NCI-H524 (cell line): ENCODE measurements at places on chromosomes 4 and X.

DNA sequence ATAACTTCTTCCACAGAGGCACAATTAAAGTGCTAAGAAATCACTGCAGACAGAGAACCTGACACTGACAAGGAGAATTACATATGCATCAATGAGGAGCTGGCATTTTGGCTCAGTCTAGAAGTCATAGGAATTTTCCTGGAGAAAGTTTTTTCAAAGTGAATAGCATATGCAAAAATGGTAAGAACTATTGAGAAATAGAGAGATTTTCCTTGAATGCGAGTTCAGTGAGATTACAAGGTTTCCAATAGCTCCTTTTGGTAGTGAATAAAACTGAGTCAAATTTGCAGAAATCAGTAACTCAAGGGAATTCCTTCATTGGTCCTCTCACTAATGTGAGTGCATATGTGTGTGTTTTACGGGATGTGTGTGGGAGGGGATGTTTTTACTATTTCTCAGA lies 557.5 kb downstream of the PPARGC1A start:
- DNase-seq, result no peak

DNA sequence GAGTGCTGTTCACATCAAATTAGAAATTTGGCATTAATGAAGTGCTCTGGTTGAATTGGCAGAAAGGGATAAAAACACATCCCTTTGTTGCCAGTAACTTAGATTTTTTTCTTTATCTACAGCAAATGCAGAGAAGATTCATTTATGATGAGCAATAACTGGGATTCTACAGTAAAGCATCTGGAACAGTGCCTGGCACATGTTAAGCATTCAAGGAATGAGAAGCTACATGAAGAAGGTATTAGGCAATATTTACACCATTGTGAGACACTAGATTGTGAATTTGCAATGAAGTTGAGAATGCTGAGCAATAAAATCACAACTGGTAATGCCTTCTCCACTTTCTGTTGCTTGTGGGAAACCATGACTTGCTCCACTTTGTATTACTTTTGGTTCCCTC lies 33.5 kb downstream of the PCDH19 start:
- no peak for DNase-seq

- no peak for DNase-seq
These were observed 156.3 kb downstream of the BTC start for GRCh38 chr4:74638001-74638400.

GRCh38 chr4:138437263-138437851 lies 195.2 kb upstream of the SLC7A11 start:
- no peak for DNase-seq

GRCh38 chr4:78168029-78168428 lies 110.9 kb downstream of the FRAS1 start:
- DNase-seq, result peak; percentile 76

GRCh38 chr4:177128306-177128705 lies 181.4 kb upstream of the NEIL3 start:
- DNase-seq, result no peak

- no peak for DNase-seq
These were observed 160.1 kb downstream of the EFHC2 start for GRCh38 chrX:44183329-44183728.

DNA sequence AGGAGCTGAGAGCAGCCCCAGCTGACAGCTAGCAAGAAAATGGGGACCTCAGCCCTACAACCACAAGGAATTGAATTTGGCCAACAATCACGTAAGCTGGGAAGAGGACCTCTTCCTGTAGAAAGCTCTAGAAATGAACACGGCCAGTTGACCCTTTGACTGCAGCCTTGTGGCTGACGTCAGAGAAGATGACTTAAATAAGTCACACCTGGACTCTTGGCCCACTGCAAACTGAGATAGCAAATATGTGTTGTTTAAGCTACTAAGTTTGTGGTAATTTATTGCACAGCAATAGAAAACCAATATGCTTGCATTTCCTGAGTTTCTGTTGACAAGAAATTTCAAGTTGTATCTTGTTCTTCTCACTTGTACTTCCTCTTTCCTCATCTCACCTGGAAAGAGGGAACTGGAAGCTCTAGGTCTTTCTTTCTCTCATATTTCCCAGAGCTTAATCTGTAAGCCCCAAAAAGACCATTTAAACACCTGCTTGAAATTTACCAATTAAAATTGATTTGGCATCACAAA lies 18.8 kb downstream of the PRKG2 start:
- DNase-seq, result no peak

DNA sequence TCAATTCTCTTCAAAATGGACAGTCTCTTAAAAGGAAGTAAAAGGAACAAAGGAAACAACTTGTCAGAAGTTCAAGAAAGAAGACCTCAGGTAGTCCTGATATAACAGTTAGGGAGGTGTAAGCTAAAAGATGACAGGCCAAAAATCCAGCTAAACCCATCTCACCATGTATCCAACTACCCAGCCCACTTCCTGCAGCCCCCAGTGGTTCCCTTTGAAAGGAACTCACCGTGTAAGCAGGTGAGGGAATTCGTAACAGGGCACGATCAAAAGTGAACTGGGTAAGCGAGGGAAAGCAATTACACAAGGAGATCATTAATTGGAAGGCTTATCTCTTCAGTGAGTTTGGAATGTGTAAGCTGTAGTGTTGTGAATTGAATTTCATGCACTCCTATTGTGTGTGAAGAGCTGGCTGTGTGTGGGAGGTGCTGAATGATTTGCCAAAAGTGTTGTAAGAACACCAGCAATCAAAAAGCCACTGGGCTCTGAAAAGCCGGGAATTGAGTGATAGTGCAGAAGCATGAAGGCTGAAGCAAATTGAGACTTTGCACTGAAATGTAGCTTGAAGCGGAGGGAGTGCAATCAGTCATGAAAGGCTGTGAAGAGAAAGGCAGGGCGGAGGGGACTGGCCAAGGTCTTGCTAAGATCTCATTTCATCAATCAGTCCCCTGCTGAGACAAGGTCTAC lies 914.2 kb upstream of the LCORL start:
- DNase-seq, result no peak

- no peak for DNase-seq
These were observed 122.7 kb upstream of the CBR4 start for GRCh38 chr4:169132561-169133305.

DNA sequence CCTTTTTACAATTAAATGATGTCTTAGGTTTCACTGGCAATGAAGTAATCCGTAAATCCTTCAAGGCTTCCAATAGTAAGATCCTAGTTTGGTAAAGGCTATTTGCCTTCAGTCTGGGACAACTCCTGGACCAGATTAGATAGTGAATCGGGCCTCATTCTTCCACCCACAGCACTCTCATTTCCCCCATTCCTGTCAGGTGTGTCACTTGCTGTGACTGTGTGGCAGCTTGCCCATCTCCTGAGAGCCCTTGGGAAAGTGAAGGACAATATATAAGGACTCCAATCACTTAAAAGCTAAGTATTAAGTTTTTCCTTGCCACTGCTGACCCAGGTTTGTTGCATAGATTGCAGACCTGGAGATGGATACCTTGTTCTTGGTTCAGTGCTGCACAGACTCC lies 3.3 kb upstream of the GASK1B start:
- DNase-seq, result no peak

DNA sequence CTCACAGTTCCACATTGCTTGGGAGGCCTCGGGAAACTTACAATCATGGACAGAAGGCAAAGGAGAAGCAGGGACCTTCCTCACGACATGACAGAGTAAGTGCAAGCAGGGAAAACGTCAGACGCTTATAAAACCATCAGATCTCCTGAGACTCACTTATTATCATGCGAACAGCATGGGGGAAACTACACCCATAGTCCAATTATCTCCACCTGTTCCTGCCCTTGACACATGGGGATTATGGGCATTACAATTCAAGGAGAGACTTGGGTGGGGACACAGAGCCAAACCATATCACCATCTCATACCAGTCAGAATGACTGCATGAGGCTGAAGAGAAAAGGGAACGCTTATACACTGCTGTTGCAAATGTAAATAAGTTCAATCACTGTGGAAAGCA lies 1066.9 kb upstream of the PCDH7 start:
- peak; percentile 38 for DNase-seq

DNA sequence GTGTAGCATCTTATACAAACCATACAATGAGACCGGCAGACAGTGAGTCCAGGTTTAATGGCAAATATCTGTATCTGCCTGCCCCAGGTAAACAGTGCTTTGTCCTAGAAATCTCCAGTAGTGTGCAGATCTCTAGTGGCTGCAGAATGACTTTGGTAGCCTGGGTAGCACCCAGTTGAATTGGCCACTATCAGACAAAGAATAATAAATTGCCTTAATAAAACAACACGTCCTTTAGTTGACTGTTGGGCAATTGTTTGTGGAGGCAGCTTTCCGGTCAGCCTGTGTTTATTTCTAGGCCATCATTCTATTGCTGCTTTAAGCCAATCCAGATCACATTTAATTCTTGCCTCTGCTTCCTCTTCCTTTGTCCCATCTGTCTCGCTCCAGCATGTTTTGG lies 52.5 kb downstream of the SNX25 start:
- no peak for DNase-seq

GRCh38 chr4:6674500-6675149 lies 19.1 kb upstream of the S100P start:
- peak; percentile 27 for DNase-seq

DNA sequence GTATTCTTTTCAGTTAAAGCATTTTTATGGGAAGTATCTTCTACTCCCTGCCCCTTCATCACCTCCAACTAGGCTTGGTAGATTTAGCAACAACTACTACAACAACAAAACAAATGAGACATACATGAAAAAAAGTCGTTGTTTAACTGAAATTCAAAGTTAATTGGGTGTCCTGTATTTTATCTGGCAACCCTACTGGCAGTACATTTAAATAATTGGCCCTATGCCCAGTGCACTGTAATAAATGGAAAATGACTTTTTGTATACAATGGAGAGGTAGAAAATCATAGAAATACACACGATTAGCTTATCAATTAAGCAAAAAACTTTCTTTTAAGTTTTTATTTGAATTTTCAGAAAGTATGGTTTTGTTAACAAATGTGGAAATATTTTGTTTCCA lies 21.4 kb upstream of the CLGN start:
- no peak for DNase-seq

DNA sequence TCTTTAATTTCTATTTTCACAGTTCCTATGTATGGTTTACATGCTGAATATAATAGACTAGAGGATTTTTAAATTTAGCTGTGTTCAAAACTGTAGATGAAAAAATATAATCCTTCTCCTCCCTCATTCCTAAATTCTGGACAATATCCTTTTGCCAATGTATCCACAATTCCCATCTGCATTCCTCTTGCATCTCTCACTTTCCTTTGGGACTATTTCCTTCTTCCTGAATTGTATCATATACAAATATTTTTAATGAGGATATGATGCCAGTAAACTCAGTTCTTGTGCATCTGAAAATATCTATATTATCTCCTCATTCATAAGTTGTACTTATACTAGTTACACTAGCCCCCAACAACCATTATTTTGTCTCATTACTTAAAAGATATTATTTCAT lies 46.7 kb downstream of the DDX60L start:
- DNase-seq, result no peak

- no peak for DNase-seq
These were observed 664.8 kb downstream of the GRID2 start for GRCh38 chr4:92968556-92968955.

DNA sequence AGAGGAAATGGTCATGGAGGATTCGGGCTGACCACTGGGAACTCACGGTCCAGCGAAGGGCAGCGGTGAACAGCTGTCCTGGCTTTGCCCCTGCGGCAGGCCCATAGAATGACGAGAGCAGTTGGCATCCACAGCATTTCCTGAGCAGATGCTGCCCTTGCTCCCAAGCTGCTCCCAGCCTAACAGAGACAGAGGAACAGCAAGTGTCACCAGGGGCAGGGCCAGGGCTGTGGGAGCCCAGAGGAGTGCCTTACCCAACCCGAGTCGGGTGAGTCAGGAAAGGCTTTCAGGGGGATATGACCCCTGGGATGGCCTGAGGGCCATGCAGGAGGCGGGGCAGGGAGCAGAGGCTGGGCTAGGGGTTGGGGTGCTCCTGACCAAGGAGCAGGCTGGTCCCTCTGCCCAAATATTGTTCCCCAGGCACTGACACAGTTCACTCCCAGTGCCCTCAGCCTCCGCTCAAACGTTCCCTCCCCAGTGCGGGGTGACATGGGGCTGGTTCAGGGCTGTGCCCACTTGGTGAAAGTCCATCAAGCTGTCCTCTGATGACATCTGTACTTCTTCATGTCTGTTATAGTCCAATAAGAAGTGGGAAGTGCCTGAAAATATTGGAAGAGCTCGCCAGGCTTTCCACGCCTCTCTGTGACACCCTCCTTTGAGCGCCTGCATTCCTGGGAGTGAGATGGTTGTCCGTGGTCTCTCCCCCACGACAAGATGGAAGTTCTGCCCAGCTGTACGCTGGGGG lies 64.7 kb upstream of the GPR78 start:
- peak; percentile 55 for DNase-seq
